ENCODE measurements at places on chromosomes 6 and 20. TPM values are rescaled to one million over a fixed set of nuclear protein-coding genes. Genes with fewer than 3 reads are reported as not detected.

GRCh38 chr6:28353356-28353755 is 3.6 kb downstream of the ZKSCAN3 start:
- DNase-seq: no peak
- no peak overlapping the region for H3K27ac ChIP-seq
- peaks cover 50% of the 10 kb centered on the region for H3K4me1 ChIP-seq
- H3K36me3 ChIP-seq: no peaks in the 10 kb centered on the region
- no peak overlapping the region for H3K4me3 ChIP-seq

The CLIC5 gene
- polyA plus RNA-seq: not detected

The SCGN gene
- polyA plus RNA-seq: not detected

The SLC13A3 gene
- polyA plus RNA-seq: 0.26 TPM

DNA sequence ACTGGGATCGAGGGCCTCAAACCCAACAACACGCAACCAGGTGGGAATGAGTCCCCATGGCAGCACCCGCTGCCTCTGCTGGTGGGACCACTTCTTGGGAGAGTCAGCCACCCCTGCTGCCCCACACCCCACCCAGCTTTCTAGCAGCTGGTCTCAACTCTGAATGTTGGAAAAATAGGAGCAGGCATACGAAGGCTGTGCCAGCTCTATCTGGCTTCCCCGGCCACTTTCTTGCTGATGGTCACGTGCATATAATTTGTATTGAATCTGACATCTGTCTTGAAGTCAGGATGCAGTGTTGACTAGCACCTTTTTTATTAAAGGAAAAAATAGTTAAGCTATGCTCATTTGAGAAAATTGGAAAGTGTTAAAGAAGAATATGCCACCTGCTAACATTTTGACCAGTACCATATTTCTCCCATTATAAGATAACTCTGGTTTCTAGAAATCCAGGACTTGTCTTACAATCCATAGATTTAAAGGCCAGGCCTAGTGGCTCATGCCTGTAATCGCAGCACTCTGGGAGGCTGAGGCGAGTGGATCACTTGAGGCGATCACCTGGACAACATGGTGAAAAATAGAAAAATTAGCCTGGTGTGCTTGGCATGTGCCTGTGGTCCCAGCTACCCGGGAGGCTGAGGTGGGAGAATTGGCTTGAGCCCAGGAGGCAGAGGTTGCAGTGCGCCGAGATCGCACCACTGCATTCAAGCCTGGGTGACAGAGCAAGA is 26.9 kb upstream of the MAPRE1 start:
- no peak overlapping the region for H3K27ac ChIP-seq
- no peak for DNase-seq
- H3K27me3 ChIP-seq: no peaks in the 10 kb centered on the region
- H3K4me1 ChIP-seq: peaks cover 8% of the 10 kb centered on the region
- H3K36me3 ChIP-seq: no peaks in the 10 kb centered on the region

The ANKRD66 gene
- not detected for polyA plus RNA-seq

DNA sequence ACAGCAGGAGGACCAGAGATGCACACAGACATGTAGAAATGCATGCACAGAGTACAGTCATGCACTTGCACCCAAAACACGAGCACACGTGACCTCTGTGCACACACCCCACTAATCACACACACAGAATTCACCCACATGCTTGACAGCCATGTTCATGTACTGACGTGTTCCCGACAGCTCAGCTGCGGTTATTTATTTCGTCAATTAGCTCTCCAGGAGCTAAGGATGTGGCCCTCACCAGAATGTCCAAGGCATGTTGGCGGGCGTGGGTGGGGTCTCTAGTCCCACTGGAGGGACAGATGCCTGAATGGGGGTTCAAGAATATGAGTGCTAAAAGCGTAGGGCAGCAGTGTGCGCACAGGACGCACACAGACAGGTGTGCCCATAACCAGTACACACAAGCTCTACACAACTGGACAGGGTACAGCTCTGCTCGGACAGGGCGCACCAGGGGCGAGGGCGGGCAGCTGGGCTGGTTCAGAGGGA is 571 bp upstream of the PRPF6 start:
- H3K4me3 ChIP-seq: peak overlapping the region; percentile 95
- peaks cover 13% of the 10 kb centered on the region for H3K36me3 ChIP-seq
- H3K27me3 ChIP-seq: peaks cover 4% of the 10 kb centered on the region
- H3K4me1 ChIP-seq: peaks cover 73% of the 10 kb centered on the region
- DNase-seq: no peak

GRCh38 chr6:72218125-72218524 is 331.8 kb downstream of the RIMS1 start:
- H3K4me3 ChIP-seq: no peak overlapping the region
- H3K36me3 ChIP-seq: no peaks in the 10 kb centered on the region

DNA sequence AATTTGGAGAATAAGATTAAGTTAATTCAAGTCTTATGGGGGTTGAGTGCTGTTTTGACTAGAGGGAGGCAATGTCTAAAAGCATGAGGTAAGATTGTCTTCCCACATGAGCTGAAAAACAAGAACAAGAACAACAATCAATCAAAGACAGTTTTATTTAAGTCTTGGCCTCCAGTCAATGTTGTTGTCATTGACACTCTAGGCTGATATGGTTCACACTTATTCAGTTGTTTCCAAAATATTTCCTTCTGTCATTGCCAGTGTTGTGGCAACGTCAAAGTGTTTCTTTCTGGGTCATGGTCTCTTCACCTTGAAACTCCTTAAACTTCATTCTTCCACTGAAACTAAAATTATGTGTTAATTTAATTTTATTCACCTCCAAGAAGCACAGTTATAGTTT is 72.4 kb downstream of the GRIK2 start:
- no peak overlapping the region for H3K4me3 ChIP-seq
- peaks cover 2% of the 10 kb centered on the region for H3K27me3 ChIP-seq

GRCh38 chr6:122381494-122382265 is 17.8 kb upstream of the HSF2 start:
- no peak overlapping the region for H3K4me3 ChIP-seq
- peak; percentile 56 for DNase-seq
- peaks cover 4% of the 10 kb centered on the region for H3K27me3 ChIP-seq
- H3K27ac ChIP-seq: no peak overlapping the region
- H3K4me1 ChIP-seq: peaks cover under 1% of the 10 kb centered on the region

DNA sequence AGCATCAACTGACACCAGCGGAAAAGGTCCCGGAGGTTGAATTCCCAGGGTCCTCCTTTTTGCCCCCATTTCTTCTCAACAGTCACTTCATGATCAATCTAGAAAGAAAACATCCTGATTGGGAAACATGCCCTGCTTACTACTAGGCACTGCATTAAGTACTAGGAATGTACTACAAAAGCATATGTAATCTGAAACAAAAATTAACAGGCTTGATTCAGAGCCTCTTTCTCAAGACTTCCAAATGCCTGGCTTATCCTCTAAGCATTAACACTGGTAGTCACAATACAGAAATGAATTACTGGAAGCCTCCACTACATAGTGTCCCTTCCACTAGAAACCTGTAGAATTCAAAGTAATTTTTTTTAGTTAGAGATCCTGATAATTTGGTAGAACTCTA is 84.5 kb upstream of the LYRM2 start:
- no peak for DNase-seq
- no peaks in the 10 kb centered on the region for H3K4me1 ChIP-seq
- H3K27ac ChIP-seq: no peak overlapping the region

The HTR1E gene
- polyA plus RNA-seq: not detected

The RBPJL gene
- not detected for polyA plus RNA-seq

DNA sequence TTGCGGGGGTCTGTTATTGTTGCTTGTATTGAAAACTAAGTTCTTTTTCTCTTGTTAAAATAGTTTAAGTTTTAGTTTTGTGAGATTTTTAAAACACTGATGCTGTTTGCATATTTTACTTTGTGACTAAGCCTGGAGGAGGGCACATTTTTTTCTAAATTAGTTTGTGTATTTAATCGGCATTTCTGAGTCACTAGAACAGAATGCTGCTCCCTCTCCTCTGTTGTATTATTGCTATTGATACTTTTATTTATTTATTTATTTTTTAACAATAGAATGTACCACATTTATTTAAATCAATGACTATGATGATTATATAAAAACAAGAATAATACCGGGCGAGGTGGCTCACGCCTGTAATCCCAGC is 5.1 kb upstream of the FAM50B start:
- no peak overlapping the region for H3K27ac ChIP-seq
- peaks cover 4% of the 10 kb centered on the region for H3K27me3 ChIP-seq
- DNase-seq: no peak
- H3K4me3 ChIP-seq: no peak overlapping the region
- no peaks in the 10 kb centered on the region for H3K36me3 ChIP-seq

GRCh38 chr20:25220021-25220730 is 24.7 kb downstream of the ENTPD6 start:
- no peak for DNase-seq
- H3K4me1 ChIP-seq: no peaks in the 10 kb centered on the region
- H3K4me3 ChIP-seq: no peak overlapping the region
- H3K27ac ChIP-seq: no peak overlapping the region

The ACTL10 gene
- polyA plus RNA-seq: 3.4 TPM

DNA sequence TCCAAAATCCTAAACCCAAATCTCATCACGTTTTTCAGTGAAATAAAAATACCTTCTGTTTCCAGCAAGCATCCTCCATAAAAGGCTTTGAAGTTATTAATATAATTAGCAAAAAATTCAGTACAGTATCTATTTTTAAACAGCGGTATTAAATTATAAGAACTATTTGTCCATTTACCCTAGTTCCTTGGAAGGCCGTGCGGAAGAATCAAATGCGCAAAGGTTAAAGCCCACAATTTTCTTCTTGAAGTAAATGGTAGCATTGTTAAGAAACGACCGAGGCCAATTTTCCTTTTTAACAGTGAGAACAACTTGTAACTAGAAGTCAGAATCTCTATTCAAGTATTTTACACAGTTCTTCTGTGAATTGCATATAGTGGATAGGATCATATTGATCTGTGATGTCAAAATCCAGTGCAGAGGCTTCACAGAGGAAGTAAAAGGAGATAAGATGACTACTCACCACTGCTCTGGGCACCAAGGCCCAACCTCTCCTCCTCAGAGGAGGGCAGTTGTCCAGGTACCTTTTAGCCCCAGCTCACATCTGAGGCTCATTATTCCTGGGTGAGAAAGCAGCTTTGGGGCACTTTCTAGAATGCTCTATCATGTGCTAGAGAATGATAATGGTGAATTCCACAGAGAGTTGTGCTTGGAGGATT is 36.3 kb downstream of the TNFAIP3 start:
- H3K36me3 ChIP-seq: no peaks in the 10 kb centered on the region
- H3K27ac ChIP-seq: no peak overlapping the region
- no peak overlapping the region for H3K4me3 ChIP-seq
- no peaks in the 10 kb centered on the region for H3K4me1 ChIP-seq
- H3K27me3 ChIP-seq: peaks cover 2% of the 10 kb centered on the region
- DNase-seq: no peak

GRCh38 chr20:9253006-9253539 is 184.2 kb downstream of the PLCB4 start:
- no peak overlapping the region for H3K27ac ChIP-seq
- H3K4me3 ChIP-seq: no peak overlapping the region
- H3K4me1 ChIP-seq: no peaks in the 10 kb centered on the region
- no peaks in the 10 kb centered on the region for H3K36me3 ChIP-seq

DNA sequence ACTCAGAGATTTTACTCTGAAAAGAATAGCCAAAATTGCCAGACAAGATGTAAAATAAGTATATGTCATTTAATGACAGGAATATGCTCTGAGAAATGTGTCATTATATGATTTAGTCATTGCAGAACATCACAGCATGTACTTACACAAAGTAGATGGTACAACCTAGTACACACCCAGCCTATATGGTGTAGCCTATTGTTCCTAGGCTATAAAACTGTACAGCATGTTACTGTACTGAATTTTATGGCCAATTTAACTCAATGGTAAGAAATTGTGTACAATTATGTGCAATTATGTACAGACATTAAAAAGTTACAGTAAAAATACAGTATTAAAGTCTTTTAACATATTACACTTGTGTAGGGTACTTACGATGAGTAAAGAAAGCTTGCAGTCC is 311.9 kb upstream of the EPHA7 start:
- no peak overlapping the region for H3K27ac ChIP-seq
- DNase-seq: no peak
- H3K27me3 ChIP-seq: no peaks in the 10 kb centered on the region
- no peaks in the 10 kb centered on the region for H3K4me1 ChIP-seq

- H3K27ac ChIP-seq: no peak overlapping the region
- no peak for DNase-seq
- H3K4me3 ChIP-seq: no peak overlapping the region
- no peaks in the 10 kb centered on the region for H3K4me1 ChIP-seq
- H3K27me3 ChIP-seq: peaks cover 1% of the 10 kb centered on the region
Measured at GRCh38 chr6:92967362-92967761, 452.0 kb downstream of the EPHA7 start.

DNA sequence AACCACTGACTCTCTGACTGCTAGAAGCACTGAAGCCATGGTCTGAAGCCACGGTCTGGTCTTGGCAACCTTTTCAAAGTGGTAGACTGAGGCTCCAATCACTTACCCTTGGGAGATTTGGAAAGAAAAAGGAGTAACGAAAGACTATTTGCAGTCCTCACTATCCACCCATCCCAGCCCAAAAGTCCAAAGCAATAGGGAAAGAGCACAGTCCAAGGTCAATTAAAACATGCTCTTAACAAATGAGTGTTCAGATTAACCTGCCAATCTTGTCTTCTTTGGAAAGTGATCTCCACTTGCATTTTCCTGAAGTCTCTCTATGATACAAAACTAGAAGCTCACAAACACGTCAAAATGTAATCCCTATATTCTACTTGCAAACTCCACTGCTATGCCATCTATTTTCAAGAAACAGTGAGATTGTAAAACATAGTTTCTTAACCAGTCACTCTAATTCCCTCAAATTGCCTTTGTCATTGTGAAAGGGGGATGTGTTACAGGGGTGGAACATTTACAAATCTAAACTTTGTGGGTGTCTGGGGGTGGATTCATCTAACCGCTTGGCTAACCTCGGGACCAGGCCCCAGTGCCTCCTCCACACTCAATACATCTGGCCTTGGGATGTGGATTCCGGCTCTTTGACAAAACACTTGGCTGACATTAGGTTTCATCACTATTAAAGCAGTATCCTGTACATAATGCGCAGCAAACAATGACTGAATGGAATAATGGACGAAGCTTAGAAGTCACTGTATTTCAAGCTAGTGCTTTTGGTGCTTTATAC is 56.4 kb downstream of the B4GALT5 start:
- peaks cover 28% of the 10 kb centered on the region for H3K36me3 ChIP-seq
- H3K4me3 ChIP-seq: no peak overlapping the region
- DNase-seq: no peak
- peak overlapping the region; percentile 64 for H3K27ac ChIP-seq

GRCh38 chr6:131250936-131251335 is 115.7 kb downstream of the AKAP7 start:
- H3K4me1 ChIP-seq: peaks cover 29% of the 10 kb centered on the region
- H3K27me3 ChIP-seq: peaks cover 2% of the 10 kb centered on the region
- H3K27ac ChIP-seq: peak overlapping the region; percentile 0

GRCh38 chr6:35216851-35217811 is 3.4 kb downstream of the SCUBE3 start:
- H3K4me3 ChIP-seq: no peak overlapping the region
- peaks cover 9% of the 10 kb centered on the region for H3K4me1 ChIP-seq
- DNase-seq: no peak
- peaks cover 34% of the 10 kb centered on the region for H3K27me3 ChIP-seq
- peaks cover 4% of the 10 kb centered on the region for H3K36me3 ChIP-seq
- no peak overlapping the region for H3K27ac ChIP-seq

GRCh38 chr20:19815553-19815991 is 57.5 kb downstream of the RIN2 start:
- H3K4me1 ChIP-seq: no peaks in the 10 kb centered on the region
- H3K27me3 ChIP-seq: no peaks in the 10 kb centered on the region
- no peaks in the 10 kb centered on the region for H3K36me3 ChIP-seq
- DNase-seq: no peak
- no peak overlapping the region for H3K4me3 ChIP-seq

Data from immature natural killer cell (primary cell).